Activated T-helper 1 cell treated with anti-CD3 and anti-CD28 coated beads, Interleukin-2, amount 50 U/mL, for 16 hours (primary cell): ENCODE measurements at places on chromosomes 1 and 21.
A peak's percentile ranks its signal among the peaks of the same experiment; 100 is the strongest.

GRCh38 chr1:203422116-203422515 is 53.5 kb upstream of the PRELP start:
- no peak for DNase-seq

- no peak for DNase-seq
Observed at GRCh38 chr1:221558396-221558795, 183.5 kb downstream of the DUSP10 start.

GRCh38 chr1:117104986-117105385 is 16.6 kb downstream of the TRIM45 start:
- DNase-seq = no peak

DNA sequence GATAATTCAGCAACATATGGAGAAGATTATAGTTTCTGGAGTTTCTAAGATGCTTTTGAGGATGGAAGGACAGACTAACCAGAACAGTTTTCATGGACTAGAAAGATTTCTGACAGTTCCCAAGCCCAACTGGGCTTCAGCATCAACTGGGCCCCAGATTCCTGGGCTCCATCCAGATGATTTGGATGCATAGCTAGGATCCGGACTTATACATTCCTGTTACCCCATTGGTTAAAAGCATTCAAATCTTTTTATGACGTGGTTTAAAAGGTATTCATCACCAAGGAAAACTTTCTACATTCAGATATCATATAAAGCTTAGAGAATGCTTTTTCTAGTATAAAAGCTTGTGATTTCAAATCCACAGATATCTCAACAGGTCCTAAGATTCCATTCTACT is 29.7 kb downstream of the TSHB start:
- no peak for DNase-seq

GRCh38 chr21:46411236-46411635 is 47.5 kb upstream of the DIP2A start:
- no peak for DNase-seq

DNA sequence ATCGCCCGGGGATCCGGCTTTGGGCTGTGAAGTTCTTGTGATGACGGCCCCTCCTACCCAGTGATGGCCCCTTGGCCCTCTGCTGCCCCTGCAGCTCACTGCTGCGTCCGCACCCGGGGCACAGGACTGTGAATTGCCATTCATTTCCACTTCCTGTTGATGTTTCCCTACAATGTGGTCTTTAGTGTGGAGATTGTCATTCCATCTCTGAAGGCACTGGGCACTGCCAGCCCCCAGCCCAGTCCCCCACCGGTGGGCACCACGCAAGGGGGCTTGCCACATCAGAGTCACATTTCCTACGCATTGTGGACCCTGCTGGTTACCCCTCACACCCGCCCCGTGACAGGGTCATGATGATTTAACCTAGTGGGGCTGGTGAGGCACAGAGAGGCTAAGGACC is 2.5 kb upstream of the MX2 start:
- no peak for DNase-seq

DNA sequence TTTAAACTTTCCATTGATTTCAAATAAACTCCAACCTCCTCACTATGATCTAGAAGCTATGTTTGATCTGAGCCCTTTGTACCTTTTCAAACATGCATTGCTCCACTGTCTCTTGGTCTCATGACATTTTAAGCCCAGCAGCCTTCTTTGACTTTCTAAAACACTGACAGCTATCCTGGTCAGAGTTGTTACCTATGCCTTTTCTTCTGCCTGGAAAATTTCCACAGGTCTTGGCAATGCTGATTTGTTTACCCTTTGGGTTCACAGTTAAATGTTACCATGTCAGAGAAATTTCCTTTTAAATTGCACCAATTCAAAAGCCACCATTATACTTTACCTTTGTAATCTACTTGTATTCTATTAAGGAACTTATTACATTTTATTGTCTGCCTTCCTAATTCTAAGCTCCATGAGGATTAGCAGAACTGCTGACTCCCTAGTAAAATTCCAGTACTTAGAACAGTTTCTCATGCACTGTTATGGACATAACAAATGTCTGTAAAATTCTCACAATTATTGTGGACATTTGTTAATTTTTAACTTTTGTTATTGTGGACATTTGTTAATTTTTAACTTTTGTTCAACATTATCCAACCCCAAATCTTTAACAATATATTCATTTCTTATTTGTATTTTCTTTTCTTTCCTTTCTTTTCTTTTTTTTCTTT is 1064.4 kb downstream of the NCAM2 start:
- DNase-seq = no peak

- peak; percentile 30 for DNase-seq
Observed at GRCh38 chr1:247373721-247374141, 42.1 kb upstream of the ZNF496 start.

- no peak for DNase-seq
Observed at GRCh38 chr1:243623841-243624240, 226.2 kb downstream of the AKT3 start.

DNA sequence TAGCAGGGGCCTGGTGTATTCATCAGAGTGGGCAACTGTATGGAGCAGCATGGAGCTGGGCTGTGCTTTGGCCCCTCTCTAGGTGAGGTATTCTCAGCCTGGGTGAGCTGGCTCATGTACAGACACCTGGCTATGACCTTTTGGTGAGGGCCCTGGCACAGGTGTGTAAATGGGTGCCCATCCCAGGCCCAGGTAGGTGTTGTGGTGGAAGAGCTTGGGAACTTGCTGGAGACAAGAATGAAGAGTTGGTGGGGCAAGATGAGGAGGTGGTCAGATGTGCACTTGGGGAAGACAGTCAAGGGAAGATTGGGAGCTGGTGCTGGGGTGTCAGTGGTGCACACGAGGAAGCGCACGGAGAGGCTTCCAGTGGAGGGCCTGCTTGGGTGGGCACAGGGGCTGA is 95.5 kb downstream of the TRIM11 start:
- DNase-seq = no peak
